EH (cell line): ENCODE measurements at places on chromosomes 16 and 17.

DNA sequence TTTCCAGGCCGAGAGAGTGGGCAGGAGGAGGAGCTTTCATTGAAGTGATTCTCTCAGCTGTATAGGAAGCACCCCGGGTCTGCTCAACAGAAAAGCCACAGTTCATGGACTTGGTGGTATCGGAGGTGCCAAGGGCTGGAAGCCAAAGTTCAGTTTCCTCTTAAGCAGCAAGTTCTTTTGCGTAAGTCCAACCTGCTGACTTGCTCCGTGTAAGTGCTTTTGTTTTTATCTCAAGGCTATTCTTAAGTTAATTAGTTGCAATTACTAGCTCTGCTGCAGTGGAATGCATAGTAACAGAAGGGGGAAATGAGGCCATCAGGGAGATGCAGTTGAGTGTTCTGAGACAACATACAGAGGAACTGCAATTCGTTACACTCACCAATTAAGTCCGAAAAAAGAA is 44.6 kb downstream of the SMIM36 start:
- no peak for DNase-seq

- no peak for DNase-seq
Observed at GRCh38 chr16:85856585-85856984, 42.4 kb upstream of the IRF8 start.

GRCh38 chr16:53219371-53219770 is 164.6 kb downstream of the CHD9 start:
- no peak for DNase-seq

- peak; percentile 66 for DNase-seq
Observed at GRCh38 chr17:45171338-45172231, 9.9 kb downstream of the HEXIM2 start.

GRCh38 chr17:59030811-59031210 is 75.9 kb downstream of the TRIM37 start:
- DNase-seq = no peak

- peak; percentile 83 for DNase-seq
Observed at GRCh38 chr17:40358323-40359038, 6.1 kb downstream of the GJD3 start.

DNA sequence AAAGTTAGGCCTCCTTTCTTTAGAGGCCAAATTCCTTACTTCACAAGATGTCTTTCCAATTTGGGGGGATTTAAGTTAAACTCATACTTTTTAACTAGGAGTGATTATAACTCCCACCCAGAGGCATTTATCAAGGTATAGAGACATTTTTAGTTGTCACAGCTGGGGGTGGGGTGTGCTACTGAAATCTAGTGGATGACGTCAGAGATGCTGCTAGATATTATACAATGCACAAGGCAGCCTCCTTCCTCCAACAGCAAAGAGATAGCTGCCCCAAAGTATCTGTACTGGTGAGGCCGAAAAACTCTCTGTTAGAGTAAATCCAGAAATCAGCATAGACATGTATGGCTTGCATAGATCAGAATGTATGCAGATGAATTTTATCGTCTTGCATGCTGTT is 324.0 kb downstream of the HS3ST4 start:
- no peak for DNase-seq

GRCh38 chr17:49848739-49849138 is 870 bp upstream of the TAC4 start:
- no peak for DNase-seq

- peak; percentile 45 for DNase-seq
Observed at GRCh38 chr17:17668775-17669579, 12.3 kb upstream of the RAI1 start.

DNA sequence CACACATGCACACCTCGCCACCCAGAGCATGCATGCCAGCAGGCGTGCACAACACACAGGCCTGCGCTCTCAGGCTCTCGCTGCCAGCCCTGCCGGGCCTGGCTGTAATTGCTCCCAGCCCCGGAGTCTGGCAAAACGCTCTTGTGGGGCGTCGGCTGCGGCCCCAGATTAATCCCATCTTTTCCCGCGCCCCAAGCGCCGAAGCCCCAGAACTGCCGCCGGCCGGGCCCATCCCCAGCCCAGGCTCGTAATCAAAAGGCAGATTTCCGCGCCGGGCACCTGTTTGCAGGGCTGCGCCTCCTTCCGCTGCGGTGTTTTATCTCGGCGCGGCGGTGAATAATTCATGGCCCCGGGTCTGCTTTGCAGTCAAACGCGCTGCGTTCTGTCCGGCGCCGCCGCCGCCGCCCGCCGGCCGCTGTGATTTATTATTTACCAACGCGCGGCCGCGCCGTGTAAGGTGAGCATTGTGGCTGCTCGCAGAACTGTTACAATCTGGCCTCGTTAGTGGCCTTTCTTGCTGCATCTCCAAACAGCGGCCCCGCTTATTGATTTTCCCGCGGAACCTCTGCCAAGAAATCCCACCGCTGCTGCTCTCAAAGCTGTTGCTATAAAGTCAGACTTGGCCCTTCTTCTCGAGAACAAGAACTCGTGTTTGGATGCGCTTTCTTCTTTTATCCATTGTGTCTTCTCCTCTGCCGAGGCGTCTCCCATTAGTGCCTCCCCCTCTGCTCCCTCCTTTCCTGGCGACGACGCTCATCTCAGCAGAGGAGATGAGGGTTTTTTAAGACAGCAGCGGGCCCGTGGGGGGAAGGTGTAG is 126.1 kb downstream of the IRX5 start:
- DNase-seq = no peak

GRCh38 chr16:84082835-84083569 is 33.7 kb downstream of the MBTPS1 start:
- no peak for DNase-seq
